ENCODE measurements at places on chromosomes 12 and 14.

GRCh38 chr14:104149617-104150135 lies 11.3 kb downstream of the KIF26A start:
- no peak for DNase-seq

- DNase-seq = no peak
Measured at GRCh38 chr14:84856751-84857534, 673.0 kb upstream of the FLRT2 start.

DNA sequence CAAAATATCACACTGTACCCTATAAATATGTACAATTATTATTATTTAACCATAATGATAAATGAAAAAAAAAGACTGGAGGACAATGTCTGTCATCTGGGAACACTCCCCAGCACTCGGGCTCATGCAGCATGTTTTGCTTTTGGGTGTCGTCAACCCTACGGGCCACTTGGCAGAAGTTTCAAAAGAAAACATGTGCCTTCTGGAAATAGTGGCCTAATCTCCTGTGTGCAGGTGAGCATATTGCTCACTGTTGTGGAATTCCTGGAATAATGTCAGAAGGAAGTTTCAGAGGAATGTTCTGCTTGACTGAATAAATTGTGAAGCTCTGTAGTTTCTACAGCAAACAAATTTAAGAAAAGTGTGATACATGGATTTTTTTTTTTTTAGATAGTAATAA lies 298.3 kb downstream of the SSPN start:
- DNase-seq = no peak

GRCh38 chr14:77206877-77207389 lies 25.3 kb downstream of the TMEM63C start:
- no peak for DNase-seq

GRCh38 chr12:27462151-27462694 lies 15.7 kb downstream of the SMCO2 start:
- no peak for DNase-seq

- DNase-seq = no peak
Measured at GRCh38 chr12:14982991-14983390, 10.1 kb downstream of the PDE6H start.

DNA sequence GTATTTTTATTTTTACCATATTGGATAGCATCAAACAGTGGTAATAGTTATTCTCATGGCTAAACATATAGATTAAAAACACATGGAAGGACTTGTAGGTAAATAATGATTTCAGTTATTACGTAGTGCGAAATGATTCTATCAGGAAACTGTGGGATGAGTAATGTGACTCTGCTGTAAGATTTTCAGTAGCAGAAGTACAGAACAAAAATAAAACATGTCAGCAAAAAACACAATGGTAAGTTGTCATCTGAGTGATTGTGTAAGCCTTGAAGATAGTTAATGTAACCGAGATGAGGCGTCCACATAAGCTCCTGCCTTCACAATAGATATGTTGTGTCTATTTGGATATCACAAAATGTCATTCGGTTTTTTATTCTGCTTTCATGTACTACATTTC lies 99.8 kb downstream of the BORCS5 start:
- DNase-seq = no peak

DNA sequence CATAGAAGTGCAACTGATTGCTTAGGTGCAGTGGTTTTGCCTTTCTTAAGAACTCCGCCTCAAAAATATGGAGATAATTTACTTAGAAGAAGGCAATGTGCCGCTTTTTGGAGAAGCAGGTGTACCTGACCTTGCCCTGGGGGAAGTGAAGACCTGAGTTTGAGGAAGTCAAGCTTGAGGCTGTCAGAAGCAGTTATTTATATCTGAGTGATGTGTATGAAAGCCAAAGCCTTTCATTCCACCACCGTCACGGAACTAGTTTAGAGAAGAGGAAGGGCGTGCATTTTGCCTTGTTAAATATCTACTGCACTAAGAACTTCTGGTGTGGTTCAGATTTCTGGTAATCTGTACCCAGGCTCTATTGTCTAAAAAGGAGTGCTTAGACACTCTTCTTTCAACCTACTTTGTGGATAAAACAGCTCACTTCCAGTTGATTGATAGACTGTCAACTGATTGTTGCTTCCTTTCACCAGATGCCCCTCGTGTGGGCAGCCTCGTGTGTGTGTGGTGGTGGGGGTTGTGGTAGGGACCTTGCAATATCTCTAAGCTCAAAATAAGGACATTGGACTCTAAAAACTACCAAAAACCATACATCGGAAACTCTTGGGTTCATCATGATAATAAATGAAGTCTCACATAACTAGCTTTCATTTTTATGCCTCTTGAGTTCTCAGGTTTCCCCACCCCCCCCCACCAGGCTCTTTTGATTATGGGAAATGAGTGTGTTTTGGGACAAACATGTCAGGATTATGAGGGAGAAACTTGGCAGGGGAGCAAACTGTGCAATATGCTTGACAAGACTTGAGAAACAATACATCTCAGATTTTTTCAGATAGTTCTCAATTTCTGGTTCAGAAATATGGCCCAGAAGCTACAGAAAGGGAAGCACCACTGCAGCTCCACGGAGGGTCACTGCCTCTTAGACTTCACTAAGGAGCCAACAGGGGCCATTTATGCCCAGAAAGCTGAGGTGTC lies 78.6 kb downstream of the ARF6 start:
- DNase-seq = peak; percentile 79

DNA sequence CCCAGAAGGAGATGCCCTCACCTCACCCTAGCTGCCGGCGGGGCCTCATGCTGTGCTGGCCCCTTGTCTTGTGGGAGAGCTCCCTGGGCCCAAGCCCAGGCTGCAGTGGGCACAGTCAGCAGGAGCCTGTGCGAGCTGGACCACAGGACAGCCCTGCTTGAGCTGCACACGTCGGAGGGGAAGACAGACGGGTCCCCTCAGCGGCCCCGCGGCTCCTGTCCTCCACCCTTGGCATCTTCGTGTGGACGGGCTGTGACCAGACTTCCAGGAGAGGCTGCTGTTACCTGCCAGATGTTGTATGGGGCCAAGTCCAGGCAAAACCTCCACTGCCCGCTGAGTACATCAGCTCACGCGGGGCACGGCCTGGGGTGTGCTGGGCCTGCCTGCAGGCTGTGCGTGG lies 9.4 kb upstream of the TEX22 start:
- no peak for DNase-seq

GRCh38 chr12:109804820-109805761 lies 28.1 kb downstream of the TRPV4 start:
- DNase-seq = peak; percentile 66

DNA sequence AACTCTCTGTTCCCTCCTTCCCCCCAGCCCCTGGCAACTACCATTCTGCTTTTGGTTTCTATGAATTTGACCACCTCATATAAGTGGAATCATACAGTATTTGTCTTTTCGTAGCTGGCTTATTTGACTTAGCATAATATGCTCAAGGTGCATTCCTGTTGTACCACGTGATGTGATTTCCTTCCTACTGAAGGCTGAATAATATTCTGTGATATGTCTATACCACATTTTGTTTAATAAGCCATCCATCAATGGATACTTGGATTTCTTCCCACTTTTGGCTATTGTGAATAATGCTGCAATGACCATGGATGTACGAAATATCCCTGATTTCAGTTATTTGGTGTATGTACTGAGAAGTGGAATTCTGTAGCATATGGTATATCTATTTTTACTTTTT lies 16.3 kb downstream of the NDUFA9 start:
- no peak for DNase-seq

- no peak for DNase-seq
Measured at GRCh38 chr14:78135450-78135891, 34.7 kb upstream of the NRXN3 start.

DNA sequence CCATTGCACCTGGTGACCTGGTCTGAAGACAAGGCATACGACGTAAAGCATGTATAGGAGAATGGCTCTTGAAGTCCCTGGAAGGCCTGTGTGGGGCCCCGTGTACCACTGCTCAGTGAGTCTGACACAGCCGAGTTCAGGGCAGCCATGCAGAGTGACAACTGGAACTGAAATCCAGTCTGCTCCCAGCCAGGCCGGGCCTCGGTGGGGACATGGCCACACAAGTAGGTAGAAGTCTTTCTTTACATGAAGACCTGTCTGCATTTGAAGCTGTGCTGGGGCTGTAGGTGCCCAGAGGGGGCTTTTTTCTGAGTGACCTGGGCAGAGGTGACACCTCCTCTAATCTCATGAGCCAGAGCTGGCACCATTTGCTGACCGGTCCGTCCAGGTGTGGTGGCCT lies 35.7 kb downstream of the ADGRD1 start:
- DNase-seq = no peak

DNA sequence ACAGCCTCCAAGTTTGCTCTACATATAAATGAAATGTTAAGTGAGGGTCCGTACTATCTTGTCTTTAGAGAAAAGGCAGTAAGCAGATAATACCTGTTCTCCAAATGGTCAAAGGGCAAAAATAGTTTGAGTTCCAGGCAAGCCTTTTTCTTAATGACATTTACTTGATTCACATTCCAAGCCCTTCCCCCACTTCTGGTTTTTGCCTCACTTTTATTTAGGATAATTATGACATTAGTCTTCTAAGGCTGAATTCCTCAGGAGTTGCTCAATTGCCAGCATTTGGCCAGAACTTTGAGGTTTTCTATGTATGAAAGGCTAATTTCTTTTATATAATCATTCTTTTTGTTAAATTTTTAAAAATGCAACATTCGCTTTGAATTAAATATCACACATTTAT lies 62.5 kb upstream of the DUSP6 start:
- DNase-seq = no peak

GRCh38 chr12:118055144-118055557 lies 5.8 kb downstream of the WSB2 start:
- DNase-seq = peak; percentile 75

- DNase-seq = no peak
Measured at GRCh38 chr12:93128332-93128707, 199.2 kb upstream of the EEA1 start.

DNA sequence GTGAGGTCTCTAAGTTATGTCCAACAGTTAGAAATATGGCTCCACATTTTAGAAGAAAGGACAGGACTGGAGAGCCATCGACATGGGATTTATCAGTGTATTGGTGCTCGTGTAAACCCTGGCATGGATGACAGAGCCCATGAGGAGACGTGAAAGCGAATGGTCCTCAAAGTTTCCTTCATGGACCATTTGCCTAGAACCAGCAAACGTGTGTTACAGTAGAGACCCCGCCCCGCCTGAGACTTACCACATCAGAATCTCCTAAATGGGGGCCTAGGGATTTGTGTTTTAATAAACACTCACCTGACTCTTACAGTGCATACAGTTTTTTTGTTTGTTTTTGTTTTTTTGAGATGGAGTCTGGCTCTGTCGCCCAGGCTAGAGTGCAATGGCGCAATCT lies 12.2 kb downstream of the EVL start:
- DNase-seq = no peak

- DNase-seq = no peak
Measured at GRCh38 chr12:124475295-124476010, 92.0 kb downstream of the NCOR2 start.

DNA sequence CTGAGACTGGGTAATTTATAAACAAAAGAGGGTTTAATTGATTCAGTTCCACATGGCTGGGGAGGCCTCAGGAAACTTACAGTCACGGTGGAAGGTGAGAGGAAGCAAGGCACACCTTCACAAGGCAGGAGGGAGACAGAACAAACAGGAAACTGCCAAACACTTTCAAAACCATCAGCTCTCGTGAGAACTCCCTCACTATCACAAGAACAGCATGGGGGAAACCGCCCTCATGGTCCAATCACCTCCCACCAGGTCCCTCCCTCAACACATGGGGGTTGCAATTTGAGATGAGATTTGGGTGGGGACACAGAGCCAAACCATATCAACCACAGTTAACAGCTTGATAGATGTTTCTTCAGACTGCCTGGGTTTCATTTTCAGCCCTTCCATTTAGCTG lies 6.2 kb upstream of the GNPNAT1 start:
- no peak for DNase-seq

- DNase-seq = peak; percentile 11
Measured at GRCh38 chr14:22559041-22559440, 30.0 kb downstream of the DAD1 start.

DNA sequence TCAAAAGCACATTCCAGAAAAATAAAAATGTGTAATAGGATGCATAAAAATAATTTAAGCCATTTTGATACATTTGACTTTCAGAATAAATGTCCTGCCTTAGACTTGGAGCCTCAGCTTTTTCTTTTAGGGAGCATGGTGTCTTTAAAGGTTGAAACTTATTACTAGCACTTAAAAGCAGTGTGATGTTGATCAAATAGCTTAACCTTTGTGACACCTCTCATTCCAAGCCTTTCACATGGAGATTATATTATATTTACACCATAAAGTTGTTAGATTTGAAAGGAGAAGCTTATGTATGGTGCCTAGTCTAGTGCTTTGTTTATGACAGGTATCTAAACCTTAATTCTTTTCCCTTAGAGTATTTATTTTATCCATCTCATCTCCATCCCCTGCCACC lies 61.9 kb downstream of the KTN1 start:
- DNase-seq = no peak

GRCh38 chr14:102693006-102693755 lies 84.1 kb upstream of the TRAF3 start:
- DNase-seq = no peak

DNA sequence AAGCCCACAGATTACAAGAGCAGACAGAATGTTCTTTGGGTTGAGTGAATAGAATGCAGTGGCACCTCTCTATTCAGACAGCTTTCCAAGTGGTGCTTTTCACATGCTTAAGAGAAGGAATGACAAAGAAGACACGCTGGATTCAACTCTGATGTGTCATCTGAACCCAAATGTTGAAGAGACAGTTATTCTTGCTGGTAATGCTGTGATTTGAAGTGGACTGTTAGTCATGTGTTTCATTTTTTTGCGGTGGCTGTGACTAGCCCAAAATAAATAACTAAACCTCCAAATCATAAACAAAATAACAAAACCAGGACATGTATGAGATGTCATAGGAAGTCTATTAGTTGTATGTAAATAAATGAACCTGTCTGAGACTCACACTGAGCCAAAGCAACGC lies 391.8 kb upstream of the PRICKLE1 start:
- DNase-seq = no peak

- no peak for DNase-seq
Measured at GRCh38 chr14:82113007-82113406, 579.4 kb upstream of the SEL1L start.

- no peak for DNase-seq
Measured at GRCh38 chr12:51953089-51953488, 1.6 kb downstream of the ACVR1B start.

- no peak for DNase-seq
Measured at GRCh38 chr14:56149995-56150394, 31.8 kb downstream of the PELI2 start.
